ENCODE measurements at places on chromosomes 13 and 19. TPM values are rescaled to one million over a fixed set of nuclear protein-coding genes. Genes with fewer than 3 reads are reported as not detected.

DNA sequence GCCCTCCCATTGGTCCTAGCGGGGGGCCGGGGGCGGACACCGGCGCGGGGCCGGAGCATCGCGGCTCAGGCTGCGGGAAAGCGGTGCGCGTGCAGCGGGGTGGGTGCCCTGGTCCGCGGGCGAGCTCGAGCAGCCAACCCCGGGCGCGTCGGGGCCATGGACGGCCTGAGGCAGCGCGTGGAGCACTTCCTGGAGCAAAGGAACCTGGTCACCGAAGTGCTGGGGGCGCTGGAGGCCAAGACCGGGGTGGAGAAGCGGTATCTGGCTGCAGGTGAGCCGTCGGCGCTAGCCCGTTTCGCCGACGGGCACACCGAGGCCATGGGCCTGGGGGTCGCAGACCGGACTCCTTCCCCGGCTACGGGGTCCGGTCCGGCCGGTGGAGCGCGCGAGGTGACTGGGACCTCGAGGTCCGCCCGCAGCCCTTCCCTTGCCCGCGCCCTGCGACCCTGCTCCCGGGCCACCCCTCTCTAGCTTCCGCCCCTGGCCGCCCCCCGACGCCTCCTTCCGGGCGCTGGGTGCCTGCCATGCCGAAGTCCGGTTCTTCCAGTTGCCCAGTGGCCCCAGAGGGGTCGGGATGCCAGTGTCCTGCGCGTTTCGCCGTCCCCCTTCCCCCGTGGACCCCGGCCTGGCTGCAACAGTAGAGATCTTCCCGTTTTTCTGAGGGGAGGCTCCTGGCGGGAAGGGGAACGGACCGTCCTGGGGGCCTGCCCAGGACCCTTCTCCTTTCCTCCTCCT, at the start of gene REEP6:
Gene REEP6 (plus strand): TSS at position 68 of the 735 bp plus-strand sequence. CDS start 89 bp downstream, at position 157.
- DNase-seq: no peak

GRCh38 chr19:1065606-1066109, 1.3 kb upstream of the ARHGAP45 start:
- no peak for DNase-seq

GRCh38 chr13:50187352-50188029, 172.2 kb downstream of the KCNRG start:
- no peak for DNase-seq

SIGLEC9 gene
- not detected for total RNA-seq
